ENCODE measurements at places on chromosomes 1 and 21.

DNA sequence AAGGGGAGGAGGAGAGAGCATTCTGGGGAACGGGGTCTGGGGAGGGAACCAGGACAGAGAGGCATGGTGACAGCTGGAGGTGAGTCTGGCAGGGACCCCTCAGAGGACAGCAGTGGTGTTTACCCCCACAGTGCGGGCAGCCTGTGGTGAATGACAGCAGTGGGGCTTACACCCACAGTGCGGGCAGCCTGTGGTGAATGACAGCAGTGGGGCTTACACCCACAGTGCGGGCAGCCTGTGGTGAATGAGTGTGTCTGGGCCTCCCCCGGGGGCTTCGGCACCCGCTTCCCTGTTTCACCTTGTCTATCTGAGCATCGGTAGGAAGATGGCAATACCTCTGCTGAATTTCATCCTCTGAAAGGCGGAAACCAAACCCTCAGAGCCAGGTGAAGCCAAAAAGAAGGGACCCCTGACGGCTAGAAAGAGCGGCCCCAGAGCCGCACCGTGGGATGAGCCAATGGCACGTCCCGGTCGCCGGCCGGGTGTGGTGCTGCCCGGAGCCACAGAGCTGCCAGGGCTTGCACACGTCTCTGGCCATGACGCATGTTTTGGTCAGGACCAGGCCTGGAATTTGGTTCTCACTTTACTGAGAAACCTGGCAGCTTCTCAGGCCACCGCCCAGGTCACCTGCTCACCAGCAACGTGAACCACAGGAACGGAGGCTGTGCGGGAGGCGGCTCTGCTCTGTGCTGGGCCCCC is 54.1 kb downstream of the SIK1 start:
- no peak for DNase-seq

- DNase-seq = no peak
These were observed 33.4 kb downstream of the KRTAP10-1 start for GRCh38 chr21:44506279-44507255.

DNA sequence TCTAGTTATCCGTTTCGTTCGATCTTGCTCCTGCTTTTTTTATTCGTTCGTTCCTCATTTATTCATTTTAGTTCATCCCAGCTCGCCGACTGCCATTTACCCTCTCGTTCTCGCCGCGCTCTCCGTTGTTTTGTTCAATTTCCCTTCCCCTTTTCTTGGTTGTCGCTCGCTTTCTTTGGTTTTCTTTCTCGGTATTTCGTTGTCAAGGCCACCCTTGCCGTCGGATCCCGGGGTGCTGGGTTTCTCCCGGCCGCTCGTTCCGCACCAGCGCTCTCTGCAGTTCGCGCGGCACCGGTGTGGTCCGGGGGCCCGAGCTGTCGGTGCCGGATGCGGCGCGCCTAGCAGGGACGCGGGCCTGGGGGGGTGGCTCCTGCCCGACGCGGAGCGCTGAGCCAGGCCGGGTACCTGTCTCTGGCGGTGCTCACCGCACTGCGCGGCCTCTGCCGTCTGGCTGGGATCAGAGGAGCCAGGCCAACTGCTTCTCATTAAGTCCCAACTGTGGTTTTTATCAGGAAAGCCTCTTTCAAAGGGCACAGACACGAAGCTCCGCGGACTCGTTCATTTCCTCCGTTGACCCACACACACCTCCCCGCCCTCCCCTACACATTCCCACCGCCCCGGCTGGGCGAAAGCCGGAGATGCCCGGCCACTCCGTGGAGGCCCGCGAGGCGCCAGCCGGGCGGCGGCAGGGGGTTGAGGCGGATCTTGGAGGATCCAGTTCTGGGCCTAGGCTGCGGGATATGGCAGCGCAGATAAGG is 1.6 kb downstream of the ALX3 start:
- no peak for DNase-seq

DNA sequence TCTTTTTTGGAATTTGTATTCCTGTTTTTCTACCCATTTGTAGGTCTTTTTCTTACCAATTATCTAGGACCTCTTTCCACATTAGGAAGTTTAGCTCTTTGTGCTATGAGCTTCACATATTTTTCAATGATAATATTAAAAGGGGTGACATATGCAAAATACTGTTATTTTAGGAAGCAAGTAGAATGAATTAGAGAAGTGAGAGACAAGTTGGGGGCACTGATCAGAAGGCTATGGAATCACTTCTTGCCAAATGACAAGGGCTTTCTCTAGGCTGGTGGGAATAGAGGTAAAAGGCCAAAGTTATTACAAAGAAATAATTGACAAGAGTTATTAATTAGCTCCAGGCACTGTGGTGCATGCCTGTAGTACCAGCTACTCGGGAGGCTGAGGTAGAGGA is 4.3 kb upstream of the BCAR3 start:
- DNase-seq = no peak

DNA sequence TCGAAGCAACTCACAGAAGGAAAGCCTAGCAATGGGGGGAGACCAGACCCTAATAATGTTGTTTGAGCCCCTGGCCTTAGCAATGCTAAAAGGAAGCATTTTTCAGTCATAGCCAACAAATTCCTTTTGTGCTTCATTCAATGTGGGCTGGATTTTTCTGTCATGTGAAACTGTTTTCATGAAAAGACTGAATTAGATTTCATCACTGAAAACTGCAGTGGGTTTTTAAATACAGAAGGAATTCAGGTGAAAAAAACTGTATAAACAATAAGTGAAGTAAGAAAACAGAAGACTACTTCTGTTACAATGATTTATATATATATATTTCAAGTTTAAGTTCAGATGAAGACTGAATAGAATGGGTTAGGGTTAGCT is 204.8 kb downstream of the SMYD3 start:
- DNase-seq = no peak

GRCh38 chr21:26965907-26966581 is 844 bp downstream of the ADAMTS5 start:
- no peak for DNase-seq

- DNase-seq = peak; percentile 61
These were observed 3.5 kb upstream of the TIAM1 start for GRCh38 chr21:31347435-31348032.

DNA sequence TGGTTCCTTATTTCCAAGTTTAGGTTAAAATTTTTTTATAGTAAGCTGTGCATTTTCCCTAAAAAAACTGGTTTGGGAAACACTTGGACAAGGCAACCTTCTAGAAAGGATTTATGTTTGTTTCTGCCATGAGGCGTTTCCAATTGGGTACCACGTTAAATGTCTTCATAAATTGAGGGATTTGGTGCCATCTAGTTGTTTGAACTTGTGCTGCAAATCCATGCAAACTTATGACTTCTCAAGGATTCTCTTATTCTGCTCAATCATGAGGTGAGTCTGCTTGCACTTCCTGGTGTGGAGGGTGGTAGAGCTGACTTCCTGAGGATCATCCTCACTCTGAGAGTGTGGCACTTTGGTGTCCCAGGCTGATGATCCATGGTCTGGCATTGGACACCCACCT is 123.3 kb downstream of the PCNX2 start:
- DNase-seq = peak; percentile 11

- no peak for DNase-seq
These were observed 34.6 kb upstream of the CD55 start for GRCh38 chr1:207286786-207287468.

- DNase-seq = no peak
These were observed 22.8 kb downstream of the PRMT6 start for GRCh38 chr1:107079249-107079648.

DNA sequence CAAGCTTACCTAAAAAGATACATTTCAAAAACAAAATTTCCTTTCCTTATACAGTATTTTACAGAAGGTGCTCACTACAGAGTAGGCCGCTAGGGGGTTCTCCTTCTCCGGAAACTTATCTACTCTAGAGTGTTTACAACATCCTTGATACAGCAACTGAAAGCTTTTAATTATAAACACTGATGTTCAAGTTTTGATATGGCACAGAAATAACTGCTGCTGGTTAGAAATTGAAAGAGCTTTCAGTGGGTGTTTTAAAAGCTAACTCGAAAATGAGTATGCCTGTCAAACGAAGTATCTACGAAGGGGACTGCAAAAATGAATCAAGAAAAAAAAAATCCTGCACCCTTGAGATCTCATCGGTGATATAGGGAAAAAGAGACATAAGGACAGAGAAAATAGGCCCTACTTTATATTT is 1.0 kb downstream of the YOD1 start:
- DNase-seq = peak; percentile 73

GRCh38 chr1:162930532-162930931 is 69.6 kb upstream of the CCDC190 start:
- no peak for DNase-seq

DNA sequence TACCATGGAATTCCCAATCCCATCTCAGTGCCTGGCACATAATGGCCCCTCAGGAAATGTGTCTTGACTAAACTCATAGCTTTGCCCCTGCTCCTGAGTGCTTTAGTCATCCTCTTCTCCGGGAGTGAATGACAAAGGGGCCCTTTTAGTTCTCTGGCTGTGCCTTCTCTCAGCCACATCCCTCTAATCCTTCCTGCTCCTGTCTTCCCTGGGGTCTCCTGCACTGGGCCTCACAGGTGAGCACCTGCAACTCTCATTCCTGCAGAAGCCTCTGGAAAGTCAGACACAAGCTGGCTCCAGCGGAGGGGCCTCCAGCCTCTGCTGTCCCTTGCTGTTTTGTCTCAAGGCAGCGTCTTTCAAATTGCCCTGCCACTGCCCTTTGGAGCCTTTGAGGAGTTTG is 14.0 kb upstream of the ETV3L start:
- no peak for DNase-seq

- no peak for DNase-seq
These were observed 137.4 kb downstream of the KAZN start for GRCh38 chr1:14735841-14736240.

GRCh38 chr1:39917825-39918224 is 16.1 kb upstream of the MYCL start:
- no peak for DNase-seq

DNA sequence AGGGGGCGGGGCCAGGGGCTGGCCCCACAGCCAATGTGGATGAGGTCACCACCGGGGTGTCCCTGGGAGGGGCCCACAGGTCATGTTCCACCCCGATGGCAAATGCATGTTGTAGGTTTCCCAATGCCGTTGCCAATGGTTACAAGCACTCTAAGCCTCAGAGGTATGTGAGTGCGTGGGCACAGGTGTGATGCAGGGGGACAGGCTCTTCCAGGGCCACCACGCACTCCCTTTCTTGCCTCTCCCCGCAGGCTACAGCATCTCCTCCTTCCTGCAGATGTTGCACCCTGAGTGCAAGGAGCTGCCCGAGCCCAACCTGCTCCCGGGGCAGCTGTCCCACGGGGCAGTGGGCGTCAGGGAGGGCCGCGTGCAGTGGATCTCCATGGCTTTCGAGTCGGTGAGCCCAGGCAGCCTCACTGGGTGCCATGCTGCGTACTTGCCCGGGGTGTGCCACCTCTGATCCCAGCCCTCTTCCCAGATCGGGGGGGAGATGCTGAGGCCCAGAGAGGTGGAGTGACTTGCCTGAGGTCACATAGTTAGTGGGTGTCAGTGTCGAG is 52.4 kb downstream of the DISP3 start:
- no peak for DNase-seq

DNA sequence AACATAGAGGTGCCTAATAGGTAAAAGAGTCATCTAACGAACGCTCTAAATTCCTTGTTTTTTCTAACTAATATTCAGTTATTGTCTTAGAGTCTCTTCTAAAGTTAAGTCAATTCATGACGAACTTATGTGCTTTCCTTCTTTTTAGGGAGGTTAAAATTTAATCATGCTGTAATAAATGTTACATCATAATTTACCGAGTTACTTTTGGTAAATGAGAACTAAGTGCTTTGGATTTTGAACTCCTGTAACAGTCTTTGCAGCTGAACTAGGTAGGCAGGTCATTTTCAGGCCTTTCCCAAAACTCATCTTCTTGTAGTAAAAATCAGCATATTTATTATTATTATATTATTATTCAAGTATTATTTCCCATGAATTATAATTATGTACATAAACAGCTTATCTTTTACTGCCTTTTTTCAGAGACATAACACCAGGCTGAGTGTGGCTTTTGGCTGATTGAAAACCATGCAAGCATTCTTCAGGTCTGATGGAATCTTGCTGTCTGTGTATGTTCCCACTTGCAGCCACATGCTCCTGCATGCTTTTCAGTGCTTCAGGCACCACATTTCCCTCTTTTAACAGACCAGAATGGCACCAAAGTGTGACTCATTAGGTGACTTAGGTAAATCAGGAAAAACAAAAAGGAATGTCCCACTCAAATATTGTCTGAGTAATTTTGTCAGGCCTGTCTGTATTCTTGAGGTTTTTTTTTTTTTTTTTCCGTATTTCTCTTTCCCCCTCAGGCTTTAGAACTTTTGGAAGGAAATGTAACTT is 81.0 kb upstream of the CD55 start:
- no peak for DNase-seq

DNA sequence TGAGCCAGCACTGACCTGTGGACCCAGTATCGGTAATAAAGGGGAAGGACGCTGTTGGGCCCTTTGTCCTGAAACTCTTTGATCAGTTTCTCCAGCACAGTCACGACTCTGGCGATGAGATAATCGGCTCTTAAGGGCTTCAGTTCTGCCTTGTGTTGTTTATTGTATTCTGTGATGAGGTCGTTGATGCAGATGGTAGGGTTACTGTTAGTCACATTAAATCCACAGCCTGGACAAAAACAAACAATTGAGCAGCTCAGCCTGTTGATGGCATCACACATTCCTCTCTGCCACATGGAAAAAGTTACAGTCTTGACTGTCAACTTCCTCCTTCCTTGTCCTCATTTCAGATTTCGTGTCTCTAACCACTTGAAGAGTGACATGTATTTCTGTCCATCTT is 57.6 kb downstream of the SIM2 start:
- peak; percentile 91 for DNase-seq

GRCh38 chr1:116558140-116558549 is 12.7 kb downstream of the CD58 start:
- DNase-seq = no peak

GRCh38 chr21:16007943-16008342 is 278.2 kb downstream of the USP25 start:
- DNase-seq = no peak

DNA sequence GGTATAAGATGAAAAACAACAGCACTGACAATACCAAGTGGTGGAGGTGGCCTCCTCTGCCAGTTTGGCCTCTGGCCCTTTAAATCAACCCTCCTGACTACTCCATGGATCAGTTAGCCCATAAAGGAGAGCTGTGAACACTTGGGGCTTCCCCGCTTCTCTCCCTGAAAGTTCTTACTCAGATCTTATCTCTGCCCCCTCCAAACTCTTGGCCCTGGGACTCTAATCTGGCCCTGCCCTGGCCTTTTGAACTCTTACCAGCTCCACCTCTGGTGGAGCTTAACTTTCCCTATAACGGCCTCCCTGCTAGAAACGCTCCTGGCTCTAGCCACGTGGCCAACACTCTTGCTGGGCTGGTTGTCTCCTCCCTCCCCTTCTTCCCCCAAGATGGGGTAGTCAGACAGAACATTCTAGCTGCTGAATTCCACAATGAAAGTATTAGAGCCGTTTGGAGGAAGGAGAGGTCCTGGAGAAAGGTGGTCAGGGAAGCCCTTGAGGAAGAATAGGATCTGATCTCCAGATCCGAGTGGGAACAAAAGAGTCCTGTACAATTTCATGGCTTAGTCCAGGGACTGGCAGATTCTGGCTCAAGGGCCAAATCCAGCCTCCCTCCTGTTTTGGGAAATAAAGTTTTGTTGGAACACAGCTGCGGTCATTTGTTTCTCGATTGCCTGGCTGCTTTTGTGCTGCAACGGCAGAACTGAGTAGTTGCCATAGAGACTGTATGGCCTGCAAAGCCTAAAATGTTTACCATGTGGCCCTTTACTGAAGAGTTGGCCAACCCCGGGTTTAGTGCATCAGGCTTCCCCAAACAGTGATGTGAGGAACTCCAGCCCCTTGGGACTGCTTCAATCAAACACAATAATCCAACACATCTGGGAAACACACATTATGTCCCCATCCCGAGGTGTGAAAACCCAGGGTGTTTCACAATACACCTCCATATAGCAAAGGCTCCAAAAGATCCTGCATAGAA is 9.5 kb upstream of the PIGR start:
- DNase-seq = no peak

GRCh38 chr1:236862615-236863211 is 67.6 kb downstream of the MTR start:
- DNase-seq = peak; percentile 15

All from globus pallidus (tissue), 1 donor.